NCI-H2081 (cell line): ENCODE measurements at places on chromosomes 2 and 18.

GRCh38 chr18:56312551-56313335 lies 325.6 kb downstream of the TXNL1 start:
- no peak for DNase-seq

- no peak for DNase-seq
Measured at GRCh38 chr18:22467760-22468553, 50.2 kb upstream of the CTAGE1 start.

DNA sequence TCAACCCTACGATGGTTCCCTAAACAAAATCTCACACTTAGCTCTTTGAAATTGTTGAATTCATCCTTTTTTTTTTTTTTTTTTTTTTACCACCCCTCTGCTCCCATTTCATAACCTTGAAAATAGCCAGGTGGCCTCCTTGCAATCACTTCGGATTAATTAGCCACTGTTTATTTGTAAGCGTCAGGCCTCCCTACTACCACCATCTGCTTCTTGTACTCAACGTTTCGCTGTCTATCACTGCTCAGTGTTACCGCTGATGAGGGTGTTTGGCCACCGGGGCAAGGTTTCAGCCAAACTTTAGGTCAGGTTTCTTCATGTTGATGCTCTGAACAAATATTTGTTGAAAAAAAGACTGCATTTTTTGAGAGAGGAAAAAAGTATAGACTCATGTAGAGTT lies 183.2 kb downstream of the EPHA4 start:
- no peak for DNase-seq

GRCh38 chr2:239146011-239146641 lies 254.7 kb downstream of the HDAC4 start:
- DNase-seq, result no peak

DNA sequence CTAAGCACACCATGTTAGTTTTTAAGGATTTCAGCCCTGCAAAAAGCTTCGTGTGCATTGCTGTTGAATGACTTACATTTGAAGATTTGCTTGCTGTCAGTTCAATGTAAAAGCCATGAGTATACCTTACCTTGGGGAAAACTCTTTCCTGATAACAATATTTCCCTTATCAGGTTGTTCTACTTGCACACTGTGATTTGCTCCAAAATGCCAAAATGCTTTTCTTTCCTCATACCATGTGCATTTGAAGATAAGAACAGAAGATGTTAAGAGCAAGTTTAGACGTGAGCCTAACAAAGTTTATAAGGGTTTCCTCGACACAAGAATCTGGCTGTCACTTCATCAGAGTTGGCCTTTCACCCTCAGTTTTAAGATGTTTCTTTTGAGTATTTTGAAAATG lies 57.6 kb downstream of the SCN1A start:
- no peak for DNase-seq

DNA sequence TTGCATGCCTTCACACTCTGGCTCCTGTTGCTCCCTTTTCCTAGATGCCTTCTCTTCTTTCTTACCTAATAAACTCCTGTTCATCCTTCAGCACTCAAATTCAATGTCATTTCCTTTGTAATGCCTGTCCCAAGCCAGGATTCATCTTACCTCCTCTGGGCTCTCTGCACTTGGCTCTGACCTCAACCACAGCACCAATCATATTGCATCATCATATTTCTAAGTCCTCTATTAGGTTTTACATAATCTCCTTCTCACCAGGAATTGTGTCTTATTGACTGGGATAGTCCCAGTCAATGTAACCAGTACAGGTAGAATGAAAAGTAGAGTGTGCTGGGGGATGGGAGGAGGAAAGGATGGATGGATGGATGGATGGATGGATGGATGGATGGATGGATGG lies 187.1 kb downstream of the NRP2 start:
- DNase-seq, result no peak

DNA sequence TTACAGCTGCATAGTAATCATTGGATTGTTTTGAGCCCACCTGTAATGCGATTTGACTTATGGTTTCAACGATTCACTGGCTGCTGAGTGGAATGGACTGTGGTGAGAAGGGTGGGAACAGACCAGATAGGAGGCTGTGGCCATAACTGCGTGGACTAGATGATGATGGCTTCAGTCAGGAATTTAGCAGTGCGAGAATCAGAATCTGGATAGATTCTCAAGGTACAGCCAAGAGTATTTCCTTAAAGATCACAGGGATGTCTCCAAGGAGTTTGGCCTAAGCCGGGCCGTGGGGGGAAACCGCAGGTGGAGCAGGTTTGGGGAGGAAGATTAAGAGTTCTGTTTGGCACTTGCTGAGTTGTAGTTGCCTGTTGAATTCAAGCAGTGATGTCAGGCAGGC lies 44.0 kb upstream of the CHMP1B start:
- DNase-seq, result no peak

- no peak for DNase-seq
Measured at GRCh38 chr18:76462326-76462694, 32.7 kb downstream of the ZNF516 start.

DNA sequence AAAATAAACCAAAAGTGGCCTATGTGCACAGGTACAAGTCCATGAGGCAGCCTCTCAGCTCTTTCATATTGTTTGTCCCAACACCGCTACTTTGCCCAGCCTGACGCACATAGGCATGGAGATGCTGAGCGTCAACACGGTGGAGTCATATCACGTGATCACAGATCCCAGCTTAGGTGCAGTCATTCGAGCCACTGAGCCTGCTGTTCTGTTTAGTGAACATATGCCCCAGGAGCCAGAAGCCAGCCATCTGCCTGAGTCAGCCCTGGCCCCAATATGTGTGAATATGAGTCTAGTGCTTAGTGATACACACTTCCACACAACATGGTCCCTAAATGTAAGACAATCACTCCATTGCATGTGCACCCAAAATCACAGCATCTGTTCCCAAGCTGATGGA lies 88.2 kb upstream of the LCLAT1 start:
- no peak for DNase-seq

- no peak for DNase-seq
Measured at GRCh38 chr2:71849607-71850305, 297.9 kb downstream of the CYP26B1 start.

- DNase-seq, result no peak
Measured at GRCh38 chr18:49756671-49757362, 56.5 kb downstream of the ACAA2 start.
